ENCODE measurements at places on chromosomes 3 and 15. TPM values are rescaled to one million over a fixed set of nuclear protein-coding genes. Genes with fewer than 3 reads are reported as not detected.

GRCh38 chr3:154214306-154214705 is 93.1 kb downstream of the ARHGEF26 start:
- DNase-seq, result peak; percentile 49

GRCh38 chr15:45276831-45277230 is 24.8 kb downstream of the SLC28A2 start:
- peak; percentile 6 for DNase-seq

DNA sequence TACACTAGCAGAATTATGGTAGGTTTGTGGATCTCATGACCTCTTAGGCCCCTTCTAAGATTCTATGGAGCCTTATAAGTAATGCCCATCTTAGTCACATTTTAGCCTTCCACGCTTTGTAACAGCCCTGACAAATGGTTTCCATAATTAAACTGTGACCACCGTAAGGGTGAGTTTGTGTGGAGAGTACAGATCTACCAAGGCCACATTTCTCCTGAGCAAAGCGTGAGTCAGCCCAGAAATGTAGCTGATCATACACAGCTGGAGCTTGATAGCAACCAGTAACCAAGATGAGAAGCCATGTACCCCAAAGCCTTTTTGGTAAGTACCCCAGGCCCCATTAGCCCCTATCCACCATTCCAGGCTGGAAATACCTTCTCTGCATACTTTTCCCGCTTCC is 31.7 kb downstream of the CHAC1 start:
- DNase-seq, result peak; percentile 89

The MME gene
- total RNA-seq, result 77.8 TPM

The ARIH1 gene
- 31.5 TPM for total RNA-seq

The FRMD4B gene
- 1.2 TPM for total RNA-seq
